ENCODE measurements at places on chromosomes 12 and 14.

DNA sequence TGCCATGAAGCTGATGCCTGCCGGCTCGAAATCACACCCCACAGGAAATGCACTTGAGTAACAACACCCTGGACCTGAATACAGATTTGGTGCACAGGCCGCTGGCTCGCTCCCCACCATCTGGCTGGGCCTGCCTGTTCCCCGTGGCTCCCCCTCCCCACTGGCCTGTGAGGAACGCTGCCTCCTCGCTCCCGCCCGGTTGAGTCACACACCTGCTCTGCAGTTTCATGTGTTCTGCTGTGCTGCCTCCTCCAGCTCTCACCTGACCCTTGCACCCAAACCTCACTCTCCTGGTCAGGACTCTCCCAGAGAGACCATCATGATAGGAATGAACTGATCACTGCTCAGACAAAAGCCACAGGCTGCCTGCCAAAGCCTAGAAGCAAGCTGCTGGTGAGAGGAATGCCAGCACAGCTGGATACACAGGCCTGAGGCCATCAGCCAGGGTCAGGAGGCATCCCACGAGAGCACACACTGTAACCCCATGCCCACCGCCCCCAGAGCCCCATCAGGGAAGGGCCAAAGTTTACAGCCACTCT is 3.8 kb upstream of the SIVA1 start:
- DNase-seq, result no peak

- no peak for DNase-seq
These were observed 101.2 kb downstream of the AKAP6 start for GRCh38 chr14:32430326-32430725.

DNA sequence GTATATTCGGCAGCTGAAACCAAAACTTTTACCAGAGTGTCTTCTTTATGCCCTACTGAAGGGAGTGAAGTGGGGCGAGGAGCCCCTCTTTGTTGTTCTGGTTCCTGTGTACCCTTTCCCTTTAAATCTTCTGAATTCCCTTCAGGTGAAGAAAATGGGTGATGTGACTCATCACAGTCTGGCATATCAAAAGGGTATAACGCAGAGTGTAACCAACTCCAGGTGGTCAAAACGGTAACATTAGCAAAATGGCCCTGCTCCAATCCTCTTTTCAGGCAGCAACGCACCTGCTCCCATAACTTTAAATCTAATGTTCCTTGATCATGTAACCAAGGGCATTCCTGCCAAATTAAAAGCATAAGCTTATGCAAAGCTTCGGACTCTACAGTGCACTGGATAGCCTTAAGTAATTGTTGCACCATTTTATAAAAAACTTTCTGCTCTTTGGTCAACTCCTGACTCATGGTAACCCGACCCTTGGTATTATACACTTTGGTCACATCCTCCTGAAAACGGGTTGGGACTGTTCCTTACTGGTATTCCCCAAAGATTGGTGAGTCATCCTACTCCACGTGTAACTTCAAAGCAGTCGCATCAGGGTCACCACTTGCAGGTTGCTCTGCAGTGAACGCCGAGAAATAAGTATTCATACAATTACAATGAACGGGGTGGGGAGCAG is 83.1 kb downstream of the KCNMB4 start:
- DNase-seq, result no peak

GRCh38 chr12:68474467-68475204 is 136.1 kb upstream of the RAP1B start:
- DNase-seq, result no peak

DNA sequence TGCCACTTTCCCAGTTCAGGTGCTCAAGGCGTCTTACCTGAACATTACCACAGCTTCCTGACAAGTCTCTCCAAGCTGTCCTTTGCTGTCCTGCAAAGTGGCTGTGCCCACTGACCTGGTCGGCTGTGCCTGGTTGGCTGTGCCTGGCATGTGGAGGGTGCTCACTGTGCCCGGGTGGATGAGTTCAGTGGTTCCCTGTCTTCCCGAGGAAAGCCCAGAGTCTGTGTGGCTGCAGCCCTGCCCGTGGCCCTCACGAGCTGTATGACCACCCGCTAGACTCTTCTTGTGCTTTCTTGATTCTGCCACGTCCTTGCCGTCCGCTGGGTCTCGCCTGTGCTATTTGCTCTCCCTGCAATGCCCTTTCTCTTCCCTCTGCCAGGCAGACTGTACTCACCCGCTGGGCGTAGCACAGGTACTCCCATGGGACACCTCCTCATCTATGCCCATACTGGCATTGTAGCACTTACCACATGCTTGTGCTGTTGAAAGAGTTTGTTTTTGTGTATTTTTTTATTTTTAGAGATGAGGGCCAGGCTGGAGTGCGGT is 95.9 kb downstream of the TSPAN9 start:
- no peak for DNase-seq

DNA sequence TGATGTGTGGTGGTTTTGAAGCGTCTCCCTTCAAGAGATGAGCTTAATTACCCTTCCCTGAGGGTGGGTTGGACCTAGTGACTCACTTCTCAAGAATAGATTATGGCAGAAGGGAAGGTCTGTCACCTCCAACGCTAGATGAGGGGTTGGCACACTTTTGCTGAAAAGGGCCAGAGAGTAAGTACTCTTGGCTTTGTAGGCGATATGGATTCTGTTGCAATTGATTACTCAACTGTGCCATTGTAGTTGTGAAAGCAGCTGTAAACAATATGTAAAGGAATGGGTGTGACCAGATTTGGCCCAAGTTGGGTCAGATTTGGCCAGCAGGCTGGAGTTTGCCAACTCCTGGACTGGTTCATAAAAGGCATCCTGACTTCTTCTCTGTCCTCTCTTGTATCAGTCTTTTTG is 53.3 kb downstream of the SMIM41 start:
- no peak for DNase-seq

DNA sequence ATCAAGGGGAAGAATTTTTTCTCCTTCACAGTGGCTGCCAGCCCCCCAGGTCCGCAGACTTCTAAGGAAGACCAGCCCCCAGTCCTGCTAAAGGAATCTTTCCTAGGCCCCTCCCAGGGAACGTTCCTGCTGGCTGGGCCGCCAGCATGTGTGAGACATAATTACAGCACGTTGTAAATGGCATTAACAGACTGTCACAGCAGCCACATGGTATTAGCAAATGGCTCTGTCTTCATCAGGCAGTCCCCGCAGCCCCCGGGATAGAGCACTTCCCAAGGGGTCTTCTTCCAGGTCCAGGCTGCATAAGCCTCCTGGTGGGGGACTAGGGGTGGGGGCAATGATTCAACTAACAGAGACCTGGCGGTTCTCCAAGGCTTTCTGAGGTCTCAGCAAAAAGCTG is 34.9 kb upstream of the FAM222A start:
- DNase-seq, result no peak

- no peak for DNase-seq
These were observed 204.9 kb downstream of the TMX1 start for GRCh38 chr14:51445001-51445390.

DNA sequence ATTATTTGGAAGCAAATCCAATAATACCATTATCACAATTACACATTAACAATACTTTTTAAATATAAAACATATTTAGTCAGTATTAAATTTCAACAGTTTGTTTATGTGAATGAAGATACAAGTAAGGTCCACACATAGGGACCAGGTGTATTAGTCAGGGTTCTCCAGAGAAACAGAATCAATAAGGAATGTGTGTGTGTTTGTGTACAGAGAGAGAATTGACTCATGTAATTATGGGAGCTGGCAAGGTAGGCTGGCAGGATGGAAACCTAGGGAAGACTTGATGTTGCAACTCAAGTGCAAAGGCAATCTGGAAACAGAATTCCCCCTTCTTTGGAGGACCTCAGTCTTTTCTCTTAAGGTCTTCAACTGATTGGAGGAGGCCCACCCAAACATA is 123.2 kb upstream of the OTX2 start:
- no peak for DNase-seq

DNA sequence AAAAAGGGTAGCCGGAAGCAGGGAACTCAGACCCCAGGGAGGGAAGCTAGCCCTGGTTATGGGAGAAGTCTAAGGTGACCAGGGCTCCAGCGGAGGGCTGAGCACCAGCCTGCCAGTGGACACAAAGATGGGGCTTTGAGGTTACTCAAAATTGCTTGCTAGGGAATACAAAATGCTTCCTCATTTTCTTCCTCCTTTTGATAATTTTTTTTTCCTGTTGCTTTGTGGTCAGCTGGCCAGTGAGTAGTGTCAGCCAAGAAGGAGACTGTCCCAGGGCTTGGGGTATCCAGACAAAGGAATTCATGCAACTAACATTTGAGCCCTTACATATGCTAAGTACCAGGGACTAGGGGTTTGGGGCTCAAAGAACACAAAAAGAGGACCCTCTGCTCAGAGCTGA is 206.2 kb downstream of the PPM1H start:
- no peak for DNase-seq

- no peak for DNase-seq
These were observed 77.9 kb downstream of the SPRING1 start for GRCh38 chr12:116659771-116660481.

DNA sequence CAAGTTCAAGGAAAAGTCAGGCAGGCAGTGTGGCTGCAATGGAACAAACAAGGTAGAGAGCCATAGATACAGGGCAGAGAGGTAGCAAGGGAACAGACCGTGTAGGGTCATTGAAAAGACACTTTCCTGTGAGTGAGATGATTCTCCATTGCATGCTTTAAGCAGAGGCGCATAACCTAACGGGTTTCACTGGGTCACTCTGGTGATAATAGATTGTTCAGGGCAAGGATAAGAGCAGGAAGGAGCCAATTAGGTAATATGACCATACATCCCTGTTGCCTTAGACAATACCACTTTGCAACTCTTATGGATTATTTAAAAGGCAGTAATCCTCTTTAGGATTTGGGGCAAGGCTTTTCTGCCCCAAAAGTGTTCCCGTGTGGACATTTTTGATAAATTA is 214.1 kb downstream of the PTPRO start:
- DNase-seq, result no peak

DNA sequence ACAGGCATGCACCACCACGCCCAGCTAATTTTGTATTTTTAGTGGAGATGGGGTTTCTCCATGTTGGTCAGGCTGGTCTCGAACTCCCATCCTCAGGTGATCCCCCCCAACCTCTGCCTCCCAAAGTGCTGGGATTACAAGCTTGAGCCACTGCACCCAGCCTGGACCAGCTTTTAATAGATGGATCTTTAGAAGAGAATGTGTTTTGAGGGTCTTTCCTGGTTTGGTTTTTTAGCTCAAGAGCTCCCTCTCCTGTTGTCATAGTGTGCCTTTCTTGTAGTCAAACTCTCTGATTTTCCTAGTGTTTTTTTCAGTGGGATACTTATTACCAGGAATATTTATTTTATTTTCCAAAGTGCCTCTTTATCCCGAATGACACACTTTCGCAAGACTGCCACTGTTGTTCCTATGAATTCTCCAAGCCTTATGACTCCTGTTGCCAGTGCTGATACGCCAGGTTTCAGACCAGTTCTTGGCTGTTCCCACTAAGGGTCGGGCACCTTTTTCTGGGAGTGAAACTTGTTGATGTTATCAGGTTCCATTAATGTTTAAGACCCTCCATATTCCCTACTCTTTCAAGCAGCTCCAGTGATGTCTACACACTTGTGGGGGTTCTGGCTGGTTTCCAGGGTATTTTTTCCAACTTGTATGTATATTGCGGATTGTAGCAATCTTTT is 31.5 kb upstream of the LIMA1 start:
- peak; percentile 68 for DNase-seq

DNA sequence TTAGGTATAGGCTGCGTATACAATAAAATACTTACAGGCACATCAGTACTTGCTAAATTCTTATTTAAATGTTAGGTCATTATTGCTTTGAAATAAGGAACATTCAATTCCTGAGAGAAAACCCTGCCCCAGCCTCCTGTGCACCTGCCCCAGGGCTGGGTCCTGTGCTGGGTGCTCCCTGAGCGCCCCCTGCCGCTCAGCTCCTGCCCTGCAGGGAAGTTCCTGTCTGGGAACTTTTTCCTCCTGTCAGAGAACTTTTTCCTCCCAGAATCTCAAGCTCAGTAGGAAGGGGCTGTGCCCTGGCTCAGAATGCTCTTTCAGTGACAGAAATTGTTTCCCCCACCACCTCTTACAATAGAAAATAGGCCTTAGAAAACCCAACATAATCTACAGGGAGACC is 751.1 kb downstream of the TMEM121 start:
- DNase-seq, result peak; percentile 23

DNA sequence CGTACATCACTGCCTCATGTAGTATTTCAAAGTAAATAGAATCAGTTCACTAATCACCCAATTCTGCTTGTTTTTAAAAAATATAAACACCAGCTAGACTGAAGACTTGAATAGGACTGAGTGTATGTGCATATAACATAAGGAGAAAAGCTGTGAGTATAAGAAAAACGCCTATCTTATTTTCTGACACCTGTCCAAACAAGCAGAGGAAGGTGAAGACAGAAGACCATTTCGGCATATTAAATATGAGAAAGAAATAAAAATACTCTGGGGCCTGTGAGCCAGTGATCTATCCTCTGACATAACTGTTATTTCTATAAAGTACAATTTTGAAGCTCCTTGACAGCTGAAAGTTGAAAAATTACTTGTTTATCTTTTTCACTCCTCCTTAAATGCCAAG is 111.3 kb upstream of the EEA1 start:
- DNase-seq, result no peak

- DNase-seq, result no peak
These were observed 96.6 kb downstream of the CDK17 start for GRCh38 chr12:96303653-96304052.

GRCh38 chr12:108622921-108623514 is 10.7 kb downstream of the SELPLG start:
- DNase-seq, result no peak

- DNase-seq, result no peak
These were observed 544.2 kb downstream of the FOXG1 start for GRCh38 chr14:29310757-29311156.

GRCh38 chr12:111174251-111174960 is 194.5 kb downstream of the PHETA1 start:
- no peak for DNase-seq

- DNase-seq, result no peak
These were observed 48.7 kb downstream of the SETD3 start for GRCh38 chr14:99431986-99432385.

DNA sequence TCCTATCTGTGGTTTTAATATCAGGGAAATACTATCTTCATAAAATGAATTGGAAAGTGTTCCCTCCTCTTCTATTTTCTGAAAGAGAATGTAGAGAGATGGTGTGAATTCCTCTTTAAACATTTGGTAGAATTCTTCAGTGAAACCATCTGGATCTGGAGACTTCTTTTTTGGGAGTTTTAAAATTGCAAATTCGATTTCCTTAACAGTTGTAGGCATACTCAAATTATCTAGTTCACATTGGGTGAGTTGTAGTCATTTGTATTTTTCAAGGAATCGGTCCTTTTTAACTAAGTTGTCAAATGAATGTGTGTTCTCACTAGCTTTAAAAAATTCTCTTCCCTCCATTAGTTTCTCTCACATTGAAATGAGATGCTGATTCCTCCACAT is 75.4 kb upstream of the CHST11 start:
- no peak for DNase-seq
